ENCODE measurements at places on chromosomes 2 and 18. TPM values are rescaled to one million over a fixed set of nuclear protein-coding genes. Genes with fewer than 3 reads are reported as not detected.

The PAIP2B gene
- total RNA-seq, result 28.6 TPM

The TBC1D8 gene
- 38.6 TPM for total RNA-seq

The PROKR1 gene
- 0.05 TPM for total RNA-seq

The CLEC4F gene
- 0.19 TPM for total RNA-seq

The TUBA3E gene
- not detected for total RNA-seq

The CXXC1 gene
- total RNA-seq, result 38.4 TPM

The ZNF385B gene
- 4.7 TPM for total RNA-seq

Measured in liver (tissue), 10 donors.